ENCODE measurements at places on chromosomes 3 and 15.

- DNase-seq, result no peak
Measured at GRCh38 chr15:101001796-101002195, 82.6 kb downstream of the LRRK1 start.

- no peak for DNase-seq
Measured at GRCh38 chr15:33005582-33005981, 188.9 kb downstream of the FMN1 start.

GRCh38 chr3:136955813-136956212 lies 2.0 kb upstream of the IL20RB start:
- DNase-seq, result no peak

GRCh38 chr3:102169915-102170479 lies 264.8 kb upstream of the ZPLD1 start:
- DNase-seq, result no peak

GRCh38 chr3:113113361-113113760 lies 98.0 kb upstream of the BOC start:
- DNase-seq, result no peak

GRCh38 chr3:137612291-137612690 lies 151.8 kb upstream of the SOX14 start:
- no peak for DNase-seq
